ENCODE measurements at places on chromosomes 16 and 17. TPM values are rescaled to one million over a fixed set of nuclear protein-coding genes. Genes with fewer than 3 reads are reported as not detected.

- no peak for DNase-seq
- H3K4me3 ChIP-seq: peak overlapping the region; percentile 61
- H3K27ac ChIP-seq: peak overlapping the region; percentile 88
- H3K36me3 ChIP-seq: no peaks in the 10 kb centered on the region
These were observed 3.7 kb downstream of the ARHGAP27 start for GRCh38 chr17:45428931-45429338.

DNA sequence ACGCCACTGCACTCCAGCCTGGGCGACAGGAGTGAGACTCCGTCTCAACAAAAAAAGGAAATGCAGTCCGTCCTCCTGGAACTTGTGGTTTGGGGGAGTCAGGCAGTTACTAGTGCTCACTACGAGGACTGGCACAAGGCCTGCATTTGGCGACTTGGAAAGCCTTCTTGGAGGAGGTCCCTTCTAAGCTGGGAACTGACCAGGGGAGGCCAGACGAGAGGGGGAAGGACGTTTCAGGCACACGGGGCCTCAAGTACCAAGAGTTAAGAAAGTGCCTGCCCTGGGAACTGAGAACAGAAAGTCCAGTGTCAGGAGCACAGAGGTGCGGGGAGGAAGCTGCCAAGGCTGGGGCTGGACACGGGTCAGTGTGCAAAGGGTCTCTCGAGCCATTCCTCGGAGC is 89.9 kb downstream of the ABR start:
- peaks cover 6% of the 10 kb centered on the region for H3K36me3 ChIP-seq
- H3K27ac ChIP-seq: peak overlapping the region; percentile 89
- peaks cover 85% of the 10 kb centered on the region for H3K4me1 ChIP-seq
- DNase-seq: no peak
- peak overlapping the region; percentile 57 for H3K4me3 ChIP-seq

Gene ITGAL
- 4.4 TPM for total RNA-seq

Gene KRT40
- not detected for total RNA-seq

GRCh38 chr17:74566132-74566753 is 1.1 kb downstream of the CD300H start:
- H3K4me1 ChIP-seq: peaks cover 29% of the 10 kb centered on the region
- no peak overlapping the region for H3K4me3 ChIP-seq
- no peaks in the 10 kb centered on the region for H3K27me3 ChIP-seq

GRCh38 chr17:56679115-56679776 is 85.7 kb downstream of the NOG start:
- H3K36me3 ChIP-seq: no peaks in the 10 kb centered on the region
- H3K27me3 ChIP-seq: no peaks in the 10 kb centered on the region
- H3K4me3 ChIP-seq: peak overlapping the region; percentile 54
- DNase-seq: no peak

Gene ZNF423
- total RNA-seq: 1.4 TPM

DNA sequence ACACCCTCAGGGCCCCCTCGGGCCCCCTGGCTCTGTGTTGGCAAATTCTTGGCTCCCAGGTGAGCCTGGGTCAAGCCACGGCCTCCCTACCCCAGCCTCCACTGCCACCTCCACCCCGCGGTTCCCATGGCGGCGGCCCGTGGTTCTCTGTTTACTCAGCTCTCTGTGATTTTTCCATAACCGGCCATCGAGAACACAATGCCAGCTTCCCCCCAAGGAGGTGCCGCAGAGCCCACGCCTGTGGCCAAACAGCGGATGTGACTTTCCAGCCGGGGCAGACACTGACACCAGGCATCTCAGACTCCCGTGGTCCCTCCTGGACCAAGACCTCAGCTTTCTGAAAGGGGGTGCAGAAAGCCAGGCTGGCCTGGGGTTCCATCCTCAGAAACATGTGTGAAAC is 21.6 kb upstream of the ATP2A3 start:
- DNase-seq: no peak
- H3K4me3 ChIP-seq: no peak overlapping the region
- peaks cover 56% of the 10 kb centered on the region for H3K4me1 ChIP-seq

Gene RNF227
- total RNA-seq: 7.0 TPM

GRCh38 chr17:57875290-57876022 is 25.6 kb upstream of the MRPS23 start:
- no peaks in the 10 kb centered on the region for H3K27me3 ChIP-seq
- peak overlapping the region; percentile 70 for H3K27ac ChIP-seq
- no peak overlapping the region for H3K4me3 ChIP-seq
- peaks cover 6% of the 10 kb centered on the region for H3K36me3 ChIP-seq

- no peak for DNase-seq
- no peak overlapping the region for H3K27ac ChIP-seq
- no peak overlapping the region for H3K4me3 ChIP-seq
- no peaks in the 10 kb centered on the region for H3K4me1 ChIP-seq
These were observed 39.2 kb downstream of the ITGAM start for GRCh38 chr16:31298958-31299357.

DNA sequence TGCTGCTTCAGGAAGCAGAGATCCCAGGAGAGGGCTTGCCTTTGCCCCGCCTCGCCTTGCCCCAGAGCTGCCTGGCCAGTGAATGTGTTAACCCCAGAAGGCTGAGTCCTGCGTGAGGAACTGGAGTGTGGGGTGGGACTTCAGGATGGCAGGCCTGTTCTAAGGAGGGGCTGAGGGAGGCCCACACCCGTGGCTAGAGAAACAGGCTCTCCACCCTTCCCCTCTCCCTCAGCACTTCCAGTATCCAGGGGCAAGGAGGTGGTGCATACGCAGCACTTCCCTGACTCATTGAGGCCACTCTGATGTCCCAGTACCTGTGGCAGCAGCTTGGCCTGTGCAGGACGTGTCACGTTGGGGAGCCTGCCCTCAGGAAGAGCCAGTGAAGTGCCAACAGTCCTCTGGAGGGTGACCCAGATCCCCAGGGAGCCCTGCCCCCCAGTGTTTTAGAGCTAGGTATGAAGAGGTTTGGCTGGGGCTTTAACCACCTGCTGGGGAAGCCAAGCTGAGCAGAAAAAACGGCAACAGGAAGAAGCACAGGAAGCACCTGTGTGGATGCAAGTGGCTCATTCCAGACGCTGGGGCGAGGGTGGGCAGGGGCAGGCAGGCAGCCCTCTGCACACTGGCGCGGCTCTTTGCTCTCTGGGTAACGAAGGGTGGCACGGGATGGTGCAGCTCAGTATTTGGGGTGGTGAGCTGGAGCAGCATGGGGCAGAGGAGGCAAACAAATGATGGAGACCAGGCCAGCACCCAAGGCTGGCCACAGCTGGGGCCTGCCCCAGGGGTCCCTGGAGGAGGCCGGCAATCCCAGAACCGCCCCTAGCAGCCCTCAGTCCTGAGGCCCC is 14.7 kb upstream of the CTCF start:
- H3K4me3 ChIP-seq: no peak overlapping the region
- no peak for DNase-seq
- H3K36me3 ChIP-seq: peaks cover 8% of the 10 kb centered on the region
- no peaks in the 10 kb centered on the region for H3K27me3 ChIP-seq
- H3K4me1 ChIP-seq: peaks cover 32% of the 10 kb centered on the region

DNA sequence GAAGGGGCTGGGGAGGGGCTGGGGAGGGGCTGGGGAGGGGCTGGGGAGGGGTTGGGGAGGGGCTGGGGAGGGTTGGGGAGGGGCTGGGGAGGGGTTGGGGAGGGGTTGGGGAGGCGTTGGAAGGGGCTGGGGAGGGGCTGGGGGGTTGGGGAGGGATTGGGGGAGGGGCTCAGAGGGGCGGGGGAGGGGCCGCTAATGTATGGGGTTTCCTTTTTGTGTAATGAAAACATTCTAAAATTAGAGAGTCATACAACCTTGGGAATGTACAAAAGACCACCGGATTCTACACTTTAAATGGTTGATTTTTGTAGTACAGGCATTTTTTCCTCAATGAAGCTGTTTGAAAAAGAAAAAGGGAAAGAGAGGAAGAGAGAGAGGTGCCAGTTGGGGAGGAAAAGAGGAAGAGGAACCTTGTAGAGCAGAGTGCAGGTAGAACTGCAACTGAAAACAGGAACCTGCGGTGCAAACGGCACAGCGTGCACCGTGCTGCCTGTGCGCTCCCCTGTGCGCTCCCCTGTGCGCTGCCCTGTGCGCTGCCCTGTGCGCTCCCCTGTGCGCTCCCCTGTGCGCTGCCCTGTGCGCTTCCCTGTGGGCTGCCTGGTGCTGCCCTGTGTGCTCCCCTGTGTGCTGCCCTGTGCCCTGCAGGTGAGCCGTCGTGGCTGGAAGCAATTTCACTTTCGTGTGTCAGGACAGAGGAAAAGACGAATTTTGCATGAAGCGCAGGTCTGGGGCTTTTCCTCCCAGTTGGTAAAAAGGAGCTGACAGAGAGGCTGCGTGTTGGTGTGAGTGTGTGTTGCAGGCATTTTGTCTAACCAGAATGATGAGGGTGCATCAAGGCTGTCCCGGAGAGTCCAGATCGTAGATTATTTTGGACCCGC is 40.8 kb downstream of the METRNL start:
- H3K27me3 ChIP-seq: no peaks in the 10 kb centered on the region
- no peak overlapping the region for H3K4me3 ChIP-seq
- no peaks in the 10 kb centered on the region for H3K4me1 ChIP-seq
- H3K27ac ChIP-seq: no peak overlapping the region
- no peak for DNase-seq
- H3K36me3 ChIP-seq: no peaks in the 10 kb centered on the region

DNA sequence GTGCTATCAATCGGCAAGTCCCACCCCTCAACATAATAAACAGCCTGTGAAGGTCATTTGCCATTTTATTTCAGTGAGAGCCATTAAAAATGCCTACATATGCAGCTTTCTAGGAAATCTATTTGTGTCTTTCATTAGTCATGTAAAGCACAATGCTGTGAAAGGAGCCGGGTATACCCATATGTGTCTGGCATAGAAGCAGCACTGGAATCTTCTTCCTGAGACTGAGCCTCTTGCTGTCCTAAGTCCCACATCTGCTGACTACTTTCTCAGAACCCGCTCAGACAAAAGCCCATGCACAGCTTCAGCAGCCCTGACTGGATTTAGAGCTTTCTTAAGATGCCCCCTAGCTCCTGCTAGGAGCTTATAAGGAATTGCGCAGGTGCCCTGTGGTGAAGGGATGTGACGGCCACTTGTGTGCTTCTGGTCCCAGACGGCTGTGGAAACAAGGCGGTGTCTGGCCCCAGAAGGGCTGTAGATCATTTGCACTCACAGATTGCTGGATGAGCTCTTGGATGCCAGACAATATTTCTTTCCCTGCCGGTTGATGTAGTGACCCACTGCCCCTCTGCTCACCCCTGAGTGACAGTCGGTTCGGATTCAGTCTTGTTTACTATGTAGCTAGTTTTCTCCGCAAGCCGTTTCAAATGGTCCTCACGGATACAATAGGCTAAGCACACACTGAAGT is 172.2 kb downstream of the ANKFN1 start:
- H3K27ac ChIP-seq: no peak overlapping the region
- H3K4me1 ChIP-seq: no peaks in the 10 kb centered on the region
- no peak overlapping the region for H3K4me3 ChIP-seq
- DNase-seq: no peak

Data from esophagus squamous epithelium (tissue), 5 donors.